ENCODE measurements at places on chromosomes 6 and 20. TPM values are rescaled to one million over a fixed set of nuclear protein-coding genes. Genes with fewer than 3 reads are reported as not detected.
A peak's percentile ranks its signal among the peaks of the same experiment; 100 is the strongest.

GRCh38 chr6:12709116-12709515 is 7.5 kb upstream of the PHACTR1 start:
- DNase-seq: no peak

HLA-DQA1 gene
- total RNA-seq: 1.4 TPM

DNA sequence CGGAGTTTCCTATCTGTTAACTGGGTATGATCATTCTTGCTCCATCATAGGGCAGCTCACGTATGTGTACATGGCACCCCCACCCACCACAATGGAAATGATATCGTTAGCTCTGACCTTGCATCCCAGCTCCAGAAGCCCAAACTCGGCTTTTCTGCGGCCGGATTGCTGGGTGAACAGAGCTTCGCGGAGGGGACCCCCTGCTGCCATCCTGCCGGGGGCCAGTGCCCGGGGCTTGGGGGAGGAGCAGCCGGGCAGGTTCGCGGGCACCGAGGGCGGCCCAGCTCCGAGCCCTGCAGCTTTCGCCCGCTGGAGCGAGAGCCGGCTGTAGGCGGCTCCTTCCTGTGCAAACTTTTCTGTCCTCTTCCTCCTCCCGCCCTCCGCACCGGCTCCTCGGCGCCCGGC is 24.9 kb upstream of the FUCA2 start:
- peak; percentile 68 for DNase-seq

DNA sequence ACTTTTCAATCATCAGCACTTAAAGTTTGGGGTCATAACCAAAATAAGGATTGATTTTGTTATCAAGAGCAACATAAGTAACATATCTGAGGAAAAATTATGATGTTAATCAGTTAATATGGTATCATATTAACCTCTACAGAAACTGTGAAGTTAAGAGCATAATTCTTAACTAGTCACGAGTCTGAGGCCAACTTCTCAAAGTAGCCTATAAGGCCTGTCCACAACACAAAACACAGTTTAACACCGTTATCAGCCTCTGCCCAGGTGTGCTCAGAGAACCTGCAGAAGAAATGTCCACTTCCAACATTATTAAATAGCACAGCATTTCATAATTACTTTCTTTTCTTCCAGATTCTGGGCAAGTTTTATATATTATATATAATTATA is 1.1 kb downstream of the STX7 start:
- no peak for DNase-seq
